ENCODE measurements at places on chromosomes 7 and 10. TPM values are rescaled to one million over a fixed set of nuclear protein-coding genes. Genes with fewer than 3 reads are reported as not detected.
A peak's percentile ranks its signal among the peaks of the same experiment; 100 is the strongest.

DNA sequence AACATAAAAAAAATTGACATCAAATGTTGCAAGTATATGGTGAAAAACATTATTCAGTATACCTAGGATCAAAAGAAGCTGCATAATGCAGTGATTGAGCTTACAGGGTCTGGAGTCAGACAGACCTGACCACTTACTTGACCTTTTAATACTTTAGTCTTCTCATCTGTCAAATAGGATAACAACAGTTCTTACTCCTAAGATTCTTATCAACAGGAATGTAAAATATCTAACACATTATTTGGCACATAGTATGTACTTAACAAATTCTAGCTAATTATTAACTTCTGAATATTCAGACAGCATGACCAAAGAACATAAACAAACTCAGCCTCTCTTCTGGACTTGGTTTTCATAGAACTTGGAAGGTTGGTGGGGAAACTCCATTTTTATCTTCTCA, 45.6 kb upstream of the PIP4K2A start:
- DNase-seq: no peak

DNA sequence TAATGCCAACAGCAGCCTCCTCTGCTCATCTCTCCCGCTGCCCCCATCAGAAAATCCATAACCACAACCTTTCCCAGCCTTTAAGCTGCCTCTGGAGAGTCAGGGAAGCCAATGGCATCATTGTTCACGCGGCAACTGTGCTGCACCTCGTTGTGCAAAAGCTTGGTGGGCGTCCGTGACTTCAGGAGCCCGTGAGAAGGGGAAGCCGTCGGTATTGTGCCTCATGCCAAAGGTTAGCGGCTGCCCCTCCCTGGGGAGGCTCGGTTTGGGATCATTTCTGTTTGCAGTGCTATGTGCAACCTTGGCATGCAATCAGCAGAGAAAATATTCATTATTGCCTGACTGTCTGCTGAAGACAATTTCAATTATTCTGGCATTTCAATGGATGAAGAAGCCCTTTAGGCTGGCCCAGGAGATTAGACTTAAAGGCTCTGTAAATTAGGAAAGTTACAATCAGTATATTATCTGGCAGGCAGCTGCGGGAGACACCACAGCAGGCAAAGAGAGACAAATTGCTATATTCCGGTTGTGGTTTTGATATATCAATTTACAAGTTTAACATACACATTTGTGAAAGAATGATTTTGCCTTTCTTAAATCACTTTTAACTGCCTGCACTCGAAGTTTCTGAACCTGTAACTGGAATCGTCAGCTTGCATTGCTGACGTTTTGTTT, 244.5 kb downstream of the GATA3 start:
- DNase-seq: no peak

DNA sequence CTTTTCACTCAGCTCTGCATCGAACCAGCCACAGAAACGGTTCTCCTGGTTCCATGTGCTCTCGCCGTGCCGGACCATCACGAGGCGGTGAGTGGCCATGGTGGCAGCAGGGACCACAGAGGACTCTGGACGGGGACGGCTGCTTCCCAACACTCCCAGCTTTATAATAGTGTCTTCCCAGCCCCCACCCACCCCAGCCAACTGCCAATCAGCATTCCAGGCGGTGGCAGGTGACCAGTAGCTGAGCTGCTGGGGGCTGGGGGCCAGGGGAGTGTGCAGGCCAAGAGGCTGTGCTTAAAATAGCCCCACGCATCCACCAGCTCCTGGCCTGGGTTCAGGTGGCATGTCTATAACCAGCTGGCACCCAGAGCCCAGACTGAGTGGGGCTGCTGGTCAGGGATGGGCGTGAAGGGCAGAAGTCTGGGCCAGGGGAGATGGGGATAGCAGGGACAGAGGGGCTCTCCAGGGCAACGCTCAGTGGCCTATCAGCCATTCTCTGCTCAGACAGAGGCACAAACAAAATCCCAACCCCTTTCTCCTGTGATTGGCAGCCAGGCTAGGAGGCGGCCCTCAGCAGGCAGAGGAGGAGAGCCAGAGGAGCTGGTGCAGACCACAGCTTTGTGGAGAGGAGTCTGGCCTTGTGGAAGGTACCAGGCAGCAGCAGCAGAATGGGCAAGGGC, at the start of gene PGAM2:
TSS of gene PGAM2 (minus strand) at position 137 of the 680 bp plus-strand sequence. CDS start at position 99, 38 bp downstream.
- DNase-seq: no peak

DNA sequence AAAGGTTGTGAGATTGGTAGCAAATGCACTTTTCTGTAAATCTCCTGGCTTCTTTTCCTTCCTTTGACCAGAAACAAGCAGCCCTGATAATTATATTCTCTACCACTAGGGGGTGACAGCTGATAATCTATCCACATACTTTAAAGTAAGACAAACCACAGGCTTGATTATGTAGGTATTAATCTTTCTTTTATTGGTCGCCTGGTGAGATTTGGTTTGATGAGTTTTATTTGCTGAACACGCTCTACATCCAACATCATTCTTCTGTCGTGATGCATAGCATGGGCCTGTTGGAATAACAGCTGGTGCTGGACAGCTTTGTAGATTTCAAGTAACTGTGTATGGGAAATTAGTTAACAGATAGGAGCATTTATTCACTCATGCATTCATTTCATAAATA, 63.5 kb downstream of the ZNF365 start:
- DNase-seq: no peak

- DNase-seq: no peak
Observed at GRCh38 chr7:158047391-158048059, 540.1 kb downstream of the PTPRN2 start.

CUL1 gene
- 35.5 TPM for total RNA-seq

GRCh38 chr7:25246306-25246705, 18.0 kb upstream of the NPVF start:
- DNase-seq: no peak

DNA sequence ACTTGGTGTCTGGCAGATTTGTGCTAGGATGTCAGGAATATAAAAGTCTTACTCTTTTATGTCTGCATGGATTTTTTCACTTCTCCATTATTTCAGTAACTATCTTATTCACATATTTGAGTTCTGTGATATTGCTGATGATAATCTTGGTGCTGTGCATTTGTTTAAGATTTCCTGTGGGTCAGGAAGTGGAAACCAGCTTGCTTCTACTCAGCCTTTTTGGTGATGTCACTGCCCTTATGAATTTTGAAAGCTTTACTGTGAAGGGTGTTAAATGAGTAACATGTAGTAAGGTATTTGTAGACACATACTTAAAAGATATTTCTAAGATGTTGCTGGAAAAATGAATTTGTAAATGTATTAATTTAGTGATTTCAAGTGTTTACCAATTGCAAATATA, 69.5 kb upstream of the VOPP1 start:
- peak; percentile 3 for DNase-seq

LRRC18 gene
- 0.05 TPM for total RNA-seq

Data from thymus (tissue), 14 donors.